ENCODE measurements at places on chromosomes 1 and 21. TPM values are rescaled to one million over a fixed set of nuclear protein-coding genes. Genes with fewer than 3 reads are reported as not detected.

The ST6GALNAC5 gene
- 0.09 TPM for total RNA-seq

The S100B gene
- 1.2 TPM for total RNA-seq

The AK5 gene
- total RNA-seq = 13.5 TPM

The CFAP45 gene
- total RNA-seq = 0.27 TPM

The KLHL21 gene
- 40.8 TPM for total RNA-seq

The CYYR1 gene
- not detected for total RNA-seq

The TCHH gene
- 0.09 TPM for total RNA-seq

The CDC20 gene
- 0.33 TPM for total RNA-seq

The ALPL gene
- total RNA-seq = 1.1 TPM

The DDX59 gene
- total RNA-seq = 20.3 TPM

The THEMIS2 gene
- total RNA-seq = 2.0 TPM

The NUP210L gene
- total RNA-seq = 0.09 TPM

The DISC1 gene
- 4.7 TPM for total RNA-seq

The CDA gene
- not detected for total RNA-seq

The SPRR2F gene
- total RNA-seq = not detected

The ASPM gene
- total RNA-seq = 52.4 TPM

The TFF3 gene
- total RNA-seq = not detected

The TRIM45 gene
- total RNA-seq = 3.3 TPM

The GBP4 gene
- 3.7 TPM for total RNA-seq

The C4BPA gene
- total RNA-seq = not detected

The WDR77 gene
- total RNA-seq = 22.1 TPM

The B3GALT5 gene
- total RNA-seq = not detected

The SLC6A9 gene
- total RNA-seq = 25.9 TPM

The FCRL5 gene
- not detected for total RNA-seq

The NGF gene
- 20.2 TPM for total RNA-seq

The RIIAD1 gene
- not detected for total RNA-seq

The SYTL1 gene
- 0.09 TPM for total RNA-seq

The ZBTB8A gene
- total RNA-seq = 7.1 TPM

The CA6 gene
- total RNA-seq = not detected

The NTMT2 gene
- total RNA-seq = not detected

The OR2G6 gene
- not detected for total RNA-seq

The CD1B gene
- total RNA-seq = not detected

The OSBPL9 gene
- total RNA-seq = 52.7 TPM

All from fibroblast of the aortic adventitia (primary cell).